ENCODE measurements at places on chromosomes 3 and 15.

DNA sequence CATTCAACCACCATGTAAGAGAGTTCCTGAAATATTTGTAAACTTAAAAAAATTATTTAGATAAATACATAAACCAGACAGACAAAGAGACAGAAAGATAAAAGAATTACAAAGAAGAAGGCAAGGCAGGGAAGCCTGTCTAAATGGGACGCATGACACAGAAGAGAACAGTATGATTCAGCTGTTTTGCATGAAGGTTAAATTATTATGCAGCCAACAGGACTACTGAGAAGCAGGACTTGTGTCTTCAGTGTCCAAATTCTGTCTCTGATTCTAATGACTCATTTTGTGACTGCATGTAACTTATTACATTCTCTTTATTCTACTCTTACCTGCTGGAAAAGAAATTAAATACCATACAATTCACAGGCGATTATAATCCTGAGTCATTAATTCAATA, 340.4 kb upstream of the KCNMB2 start:
- no peak for DNase-seq

- peak; percentile 45 for DNase-seq
Measured at GRCh38 chr3:64216274-64217147, 8.8 kb downstream of the PRICKLE2 start.

GRCh38 chr3:63043631-63044030, 168.4 kb upstream of the CADPS start:
- DNase-seq = no peak

- no peak for DNase-seq
Measured at GRCh38 chr3:42214064-42214463, 51.9 kb downstream of the CCK start.

DNA sequence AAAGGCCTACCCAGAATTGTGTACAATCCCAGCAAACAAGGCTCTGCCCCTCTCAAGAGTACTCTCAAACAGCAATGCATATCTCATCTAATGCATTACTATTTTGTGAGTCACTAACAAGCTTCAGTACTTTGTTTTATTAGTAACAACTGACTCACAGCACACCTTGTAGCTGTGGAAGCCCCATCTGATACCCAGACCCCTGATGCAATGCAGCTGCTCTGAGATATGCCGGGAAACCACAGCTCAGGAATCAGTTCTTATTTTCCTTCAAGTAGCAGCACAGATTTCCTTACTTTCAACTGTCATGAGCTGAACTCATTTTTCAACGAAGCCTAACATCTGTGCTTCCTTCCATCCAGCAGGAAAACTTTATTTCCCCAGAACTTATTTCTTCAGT, 37.8 kb downstream of the CCNL1 start:
- peak; percentile 89 for DNase-seq

- DNase-seq = no peak
Measured at GRCh38 chr3:178159691-178160220, 376.5 kb upstream of the KCNMB2 start.

Data from mesenchymal stem cell (in vitro differentiated cells and primary cell).